ACHN (cell line): ENCODE measurements at places on chromosomes 3 and 15.

- no peak for DNase-seq
Measured at GRCh38 chr3:151124476-151124875, 39.0 kb downstream of the MED12L start.

- DNase-seq = no peak
Measured at GRCh38 chr3:136114421-136114820, 81.7 kb downstream of the MSL2 start.

- no peak for DNase-seq
Measured at GRCh38 chr15:95734422-95735316, 595.8 kb upstream of the NR2F2 start.

- no peak for DNase-seq
Measured at GRCh38 chr3:47347217-47347801, 33.5 kb upstream of the PTPN23 start.

- no peak for DNase-seq
Measured at GRCh38 chr3:187822402-187822801, 77.1 kb upstream of the BCL6 start.

DNA sequence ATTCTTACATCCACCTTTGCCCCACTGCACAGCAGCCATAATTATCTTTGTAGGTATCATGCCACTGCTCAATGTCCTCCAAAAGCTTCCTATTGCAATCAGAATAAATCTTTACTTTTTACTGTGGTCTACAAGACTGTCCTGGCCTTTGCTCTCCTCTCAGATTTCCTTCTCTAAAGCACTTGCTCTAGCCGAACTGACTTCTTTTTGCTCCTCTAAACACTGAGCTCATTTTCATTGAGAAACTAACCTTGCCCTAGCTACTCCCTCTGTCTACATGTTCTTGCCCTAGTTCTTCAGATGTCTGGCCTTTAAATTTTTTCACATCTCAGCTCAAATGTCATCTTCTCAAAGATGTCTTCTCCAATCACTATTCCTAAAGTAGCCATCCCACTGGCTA is 342.8 kb downstream of the TBC1D5 start:
- DNase-seq = no peak

GRCh38 chr15:84981711-84982300 is at the start of gene PDE8A:
Gene PDE8A (plus strand): TSS chr15:84981856. CDS start chr15:84982163, 307 bp downstream.
- DNase-seq = peak; percentile 41

DNA sequence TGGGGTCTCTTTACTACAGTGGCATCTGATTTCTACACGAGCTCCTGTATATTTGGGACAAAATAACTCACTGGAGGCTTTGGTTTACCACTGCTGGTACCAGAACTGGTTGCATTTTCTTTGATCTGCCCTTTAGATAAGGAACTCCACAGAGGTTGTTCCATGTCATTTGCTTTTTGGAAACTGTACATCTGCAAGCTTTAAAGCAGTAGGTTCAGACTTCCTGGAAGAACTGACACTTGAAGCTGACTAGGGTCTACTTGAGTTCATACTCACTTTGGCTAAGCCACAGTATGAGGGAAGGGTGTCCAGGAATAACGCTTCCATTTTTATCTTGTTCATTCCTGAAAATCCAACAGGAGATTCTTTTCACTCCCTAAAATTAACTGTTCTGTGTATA is 86.4 kb downstream of the WWTR1 start:
- DNase-seq = no peak

GRCh38 chr3:114079761-114080160 is 23.2 kb downstream of the QTRT2 start:
- no peak for DNase-seq

GRCh38 chr3:7682822-7683229 is 818.8 kb upstream of the LMCD1 start:
- DNase-seq = no peak

- DNase-seq = no peak
Measured at GRCh38 chr3:105959851-105960250, 91.0 kb upstream of the CBLB start.

- no peak for DNase-seq
Measured at GRCh38 chr15:34794590-34795206, 651 bp downstream of the ACTC1 start.
